Activated T-cell treated with anti-CD3 and anti-CD28 coated beads, Interleukin-2, amount 50 U/mL, for 48 hours (primary cell): ENCODE measurements at places on chromosomes 5 and 9.

GRCh38 chr9:91945277-91946085, 4.5 kb downstream of the ROR2 start:
- no peak for DNase-seq

DNA sequence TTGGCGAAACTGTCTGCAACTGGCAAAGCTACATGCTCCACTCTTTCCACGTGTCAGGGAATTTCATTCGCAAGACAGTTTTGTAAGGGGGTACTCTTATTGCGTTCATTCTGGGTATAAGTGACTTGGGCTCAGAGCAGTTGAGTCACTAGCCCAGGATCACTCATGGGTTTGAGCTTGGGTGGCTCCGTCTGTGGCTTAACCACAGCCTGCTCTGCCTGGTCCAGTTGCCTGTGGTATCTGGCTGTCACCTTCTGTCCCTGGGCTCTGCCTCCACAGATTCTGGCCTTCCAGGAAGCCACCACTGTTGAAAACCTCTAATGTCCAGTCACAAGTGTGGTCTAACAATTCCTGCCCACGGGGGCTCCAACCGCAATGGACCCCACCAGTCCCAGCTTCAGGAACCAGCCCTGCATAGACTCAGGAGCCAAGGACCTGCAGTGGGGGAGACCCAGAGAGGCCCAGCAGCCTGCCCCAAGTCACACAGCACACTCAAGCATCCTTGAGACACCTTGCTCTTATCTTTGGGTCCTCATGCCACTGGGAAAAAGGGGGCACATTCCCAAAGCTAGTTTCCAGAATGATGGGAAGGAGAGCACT, 10.4 kb downstream of the KIF12 start:
- DNase-seq, result no peak

DNA sequence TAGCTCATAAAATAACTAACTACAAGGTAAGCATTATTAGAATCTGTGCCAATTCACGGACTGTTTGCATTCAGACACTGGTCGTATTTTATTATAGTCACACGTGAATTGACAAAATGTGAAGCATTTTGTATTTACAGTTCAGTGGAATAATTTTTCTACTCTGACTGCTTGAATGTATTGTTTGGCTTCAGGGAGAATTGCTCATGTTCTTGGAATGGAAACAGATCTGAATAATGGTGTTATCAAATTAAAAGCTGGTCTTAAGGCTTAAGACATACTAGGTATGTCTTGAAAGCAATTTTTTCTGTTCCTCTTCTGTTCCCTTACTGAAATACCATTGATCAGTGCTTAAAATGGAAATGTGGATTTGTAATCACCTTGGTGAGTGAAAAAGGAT, 543.7 kb upstream of the TLE4 start:
- no peak for DNase-seq

DNA sequence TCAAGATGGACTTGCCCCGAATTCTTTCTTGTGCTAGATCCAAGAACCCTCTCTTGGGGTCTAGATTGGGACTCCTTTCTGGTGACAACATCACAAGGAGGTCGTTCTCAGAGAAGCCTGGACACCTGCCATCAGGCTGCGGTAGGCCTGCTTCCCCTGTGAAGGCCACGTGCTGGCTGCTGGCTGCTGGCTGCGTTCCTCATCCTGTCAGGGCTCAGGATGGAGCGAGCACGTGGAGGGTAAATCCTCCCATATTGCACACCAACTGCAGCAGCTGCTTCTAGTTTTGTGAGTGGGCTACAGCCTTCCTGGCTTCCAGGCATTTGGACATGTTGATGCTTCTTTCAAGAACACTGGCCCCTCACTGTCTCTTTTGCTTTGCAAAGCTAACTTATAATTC, 95.6 kb downstream of the HSPA4 start:
- DNase-seq, result no peak

- no peak for DNase-seq
These were observed 37.6 kb upstream of the PLCXD3 start for GRCh38 chr5:41547991-41548390.
